ENCODE measurements at places on chromosomes 16 and 17.

- DNase-seq = no peak
Measured at GRCh38 chr16:82880346-82880745, 253.6 kb downstream of the CDH13 start.

DNA sequence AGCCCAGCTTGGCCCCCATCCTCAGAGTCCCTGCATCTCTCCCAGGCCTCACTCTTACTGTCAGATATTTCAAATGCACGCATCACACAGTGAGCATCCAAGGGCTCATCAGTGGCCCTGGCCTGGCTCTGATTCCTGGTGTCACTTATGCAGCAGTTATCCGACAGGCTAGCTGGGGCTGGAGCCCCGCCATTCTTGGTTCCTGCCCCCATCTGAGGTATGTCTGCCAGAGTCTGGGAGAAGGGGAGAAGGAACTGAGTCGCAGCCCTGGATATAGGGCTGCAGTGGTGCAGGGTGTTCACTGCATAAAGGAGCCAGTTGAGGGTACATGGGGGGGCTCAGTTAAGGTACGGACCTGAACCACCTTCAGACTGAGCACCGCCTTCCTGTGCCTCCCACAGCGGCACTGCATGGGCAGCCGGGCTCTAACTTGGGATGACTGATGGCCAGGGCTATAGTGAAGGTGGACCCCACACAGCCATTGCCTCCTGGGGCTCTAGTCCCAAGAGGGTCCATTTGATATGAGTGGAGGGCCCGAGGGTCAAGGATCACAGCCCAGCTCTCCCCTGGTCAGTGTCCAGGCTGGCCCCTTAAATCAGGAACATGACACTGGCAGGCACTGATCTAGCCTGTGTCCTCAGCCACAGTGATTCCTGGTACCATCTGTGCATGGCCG lies 1.8 kb upstream of the RASD1 start:
- no peak for DNase-seq

GRCh38 chr16:10997485-10997884 lies 53.1 kb downstream of the CLEC16A start:
- no peak for DNase-seq

GRCh38 chr17:56602292-56603130 lies 9.0 kb downstream of the NOG start:
- DNase-seq = peak; percentile 25

GRCh38 chr17:28509789-28510188 lies 3.6 kb downstream of the FOXN1 start:
- DNase-seq = no peak

DNA sequence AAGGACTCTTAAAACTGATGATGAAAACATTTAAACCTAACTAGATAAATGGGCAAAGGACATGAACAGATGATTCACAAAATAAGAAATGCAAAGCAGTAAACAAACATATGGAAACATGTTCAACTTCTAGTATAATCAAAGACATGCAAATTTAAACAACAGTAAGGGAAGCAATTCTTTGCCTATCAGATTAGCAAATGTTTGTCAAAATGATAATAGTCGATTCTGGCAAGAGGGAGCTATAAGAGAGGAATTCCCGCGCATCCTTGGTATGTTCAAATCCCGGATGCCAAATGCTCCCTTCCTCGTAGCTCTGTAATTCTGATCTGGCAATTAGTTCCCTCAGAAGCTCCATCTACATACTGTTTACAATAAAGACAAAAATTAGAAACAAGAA lies 320.5 kb downstream of the PHKB start:
- DNase-seq = no peak

GRCh38 chr17:82424001-82424862 lies 5.8 kb upstream of the OGFOD3 start:
- peak; percentile 71 for DNase-seq

GRCh38 chr17:77257596-77258458 lies 117.1 kb downstream of the SEC14L1 start:
- no peak for DNase-seq

GRCh38 chr17:4938688-4939545 lies 929 bp downstream of the SLC25A11 start:
- no peak for DNase-seq

DNA sequence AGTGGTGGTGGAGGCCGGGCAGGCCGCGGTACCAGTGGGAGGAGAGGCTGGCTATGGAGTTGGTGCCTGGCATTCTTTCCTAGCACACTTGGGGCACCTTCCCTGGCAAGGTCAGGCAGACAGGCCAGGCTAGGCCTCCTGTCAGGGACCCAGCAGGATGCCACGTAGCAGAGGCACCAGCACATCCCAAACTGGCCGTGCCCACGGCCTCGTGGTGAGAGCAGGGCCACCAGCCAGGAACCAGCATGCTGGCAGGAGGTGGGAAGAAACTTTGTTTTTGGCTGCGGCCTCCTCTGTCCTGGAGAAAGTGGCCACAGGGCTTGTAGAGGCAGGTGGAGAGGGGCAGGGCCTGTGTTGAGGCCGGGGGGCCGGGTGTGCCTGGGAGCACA lies 57.6 kb upstream of the CBFA2T3 start:
- DNase-seq = no peak

DNA sequence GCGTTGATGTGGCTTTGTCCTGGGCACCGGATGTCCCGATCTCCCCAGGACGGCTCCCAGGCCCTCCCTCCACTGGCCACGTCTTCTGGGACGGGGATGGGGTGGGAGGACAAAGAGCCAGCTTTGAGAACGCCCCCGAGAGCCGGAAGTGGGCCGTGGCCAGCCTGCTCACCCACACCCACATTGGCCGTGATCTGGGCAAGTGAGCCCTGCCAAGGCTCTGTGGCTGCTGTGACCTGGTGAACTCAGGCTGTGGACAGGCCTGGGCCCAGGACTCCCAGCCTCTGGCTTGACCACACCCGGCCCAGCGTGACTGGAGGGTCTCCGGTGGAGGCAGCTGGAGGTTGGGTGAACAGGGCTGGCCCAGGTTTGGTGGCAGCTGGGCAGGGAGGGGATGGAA lies 3.3 kb downstream of the CDH15 start:
- DNase-seq = no peak

DNA sequence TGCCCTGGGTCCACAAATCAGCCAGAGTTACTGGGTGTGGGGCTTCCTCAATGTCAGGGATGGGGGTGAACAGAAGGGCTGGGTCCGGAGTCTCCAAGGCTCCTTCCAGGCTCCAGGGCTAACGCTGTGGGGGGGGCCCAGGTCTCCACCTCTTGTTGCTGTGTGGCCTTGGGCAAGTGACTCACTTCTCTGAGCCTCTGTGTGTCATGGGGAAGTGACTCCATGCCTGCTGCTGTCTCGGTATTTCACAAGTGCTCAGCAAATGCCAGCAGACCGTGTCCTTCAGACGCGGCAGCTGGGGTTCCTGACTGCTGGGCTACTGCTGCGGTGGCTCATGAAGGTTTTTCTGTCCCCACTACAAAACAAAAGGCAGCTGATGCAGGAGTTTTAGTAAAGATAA lies 26.6 kb downstream of the JPH3 start:
- no peak for DNase-seq

- peak; percentile 69 for DNase-seq
Measured at GRCh38 chr17:50909765-50910605, 43.8 kb upstream of the TOB1 start.

- DNase-seq = no peak
Measured at GRCh38 chr16:49929626-49930025, 73.7 kb upstream of the ZNF423 start.

DNA sequence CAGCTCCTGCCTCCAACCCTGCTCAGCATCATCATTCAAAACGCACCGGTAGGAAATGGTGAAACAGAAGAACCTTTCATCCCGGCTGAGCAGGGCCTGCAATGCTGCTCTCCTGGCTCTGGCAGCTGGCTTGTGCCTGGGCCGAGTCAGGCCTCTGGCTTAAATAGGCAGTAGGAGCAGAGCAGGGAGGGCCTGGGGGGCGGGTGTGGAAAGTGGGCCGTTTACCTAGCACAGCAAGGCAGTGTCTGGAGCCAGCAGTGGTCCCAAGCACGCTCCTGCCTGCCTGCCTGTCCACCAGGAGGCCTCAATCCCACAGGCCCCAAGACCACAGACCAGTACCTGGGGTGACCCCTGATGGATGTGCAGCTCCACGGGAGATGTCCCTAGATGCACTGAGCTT lies 59.3 kb downstream of the SMPD3 start:
- no peak for DNase-seq

DNA sequence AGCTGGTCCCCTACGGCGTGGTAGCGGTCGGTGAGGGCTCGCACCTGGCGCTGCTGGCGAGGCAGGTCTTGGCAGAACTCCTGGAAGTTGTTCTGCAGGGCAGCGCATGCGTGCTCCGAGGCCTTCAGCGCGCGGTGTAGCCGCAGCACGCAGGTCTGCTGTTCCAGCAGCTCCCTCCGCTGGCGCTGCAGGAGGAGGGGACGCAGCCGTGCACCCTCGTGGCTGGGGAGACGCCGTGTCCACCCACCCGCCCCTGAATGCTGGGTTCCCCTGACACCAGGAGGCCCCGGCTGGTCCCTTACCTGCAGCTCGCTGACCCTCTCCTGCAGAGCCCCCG lies 12.2 kb downstream of the EVPL start:
- DNase-seq = no peak

GRCh38 chr16:56245197-56245596 lies 53.9 kb downstream of the GNAO1 start:
- no peak for DNase-seq

DNA sequence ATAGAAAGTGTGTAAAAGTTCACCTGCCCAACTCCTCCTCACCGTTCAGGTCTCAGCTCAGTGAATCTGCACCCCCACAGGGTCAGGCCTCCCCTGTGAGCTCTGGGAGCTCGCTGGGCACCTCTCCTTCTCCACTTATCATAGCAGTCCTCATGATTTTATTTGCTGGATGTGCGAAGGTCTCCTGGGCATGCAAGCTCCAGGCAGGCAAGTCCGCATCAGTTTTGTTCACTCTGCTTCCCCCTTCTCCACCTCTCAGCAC lies 112.8 kb downstream of the ZNF423 start:
- no peak for DNase-seq

Data from stimulated activated CD4-positive, alpha-beta T cell treated with anti-CD3 and anti-CD28 coated beads, Interleukin-2, amount 100 ng/mL, for 24 hours (primary cell).